Sciatic nerve (tissue), 2 donors: ENCODE measurements at places on chromosomes 2 and 18. TPM values are rescaled to one million over a fixed set of nuclear protein-coding genes. Genes with fewer than 3 reads are reported as not detected.

Gene RNF152
- total RNA-seq, result 13.3 TPM

GRCh38 chr2:227016894-227017293 is 147.1 kb downstream of the COL4A4 start:
- DNase-seq, result no peak

GRCh38 chr2:163884416-163884815 is 148.6 kb upstream of the FIGN start:
- DNase-seq, result no peak

DNA sequence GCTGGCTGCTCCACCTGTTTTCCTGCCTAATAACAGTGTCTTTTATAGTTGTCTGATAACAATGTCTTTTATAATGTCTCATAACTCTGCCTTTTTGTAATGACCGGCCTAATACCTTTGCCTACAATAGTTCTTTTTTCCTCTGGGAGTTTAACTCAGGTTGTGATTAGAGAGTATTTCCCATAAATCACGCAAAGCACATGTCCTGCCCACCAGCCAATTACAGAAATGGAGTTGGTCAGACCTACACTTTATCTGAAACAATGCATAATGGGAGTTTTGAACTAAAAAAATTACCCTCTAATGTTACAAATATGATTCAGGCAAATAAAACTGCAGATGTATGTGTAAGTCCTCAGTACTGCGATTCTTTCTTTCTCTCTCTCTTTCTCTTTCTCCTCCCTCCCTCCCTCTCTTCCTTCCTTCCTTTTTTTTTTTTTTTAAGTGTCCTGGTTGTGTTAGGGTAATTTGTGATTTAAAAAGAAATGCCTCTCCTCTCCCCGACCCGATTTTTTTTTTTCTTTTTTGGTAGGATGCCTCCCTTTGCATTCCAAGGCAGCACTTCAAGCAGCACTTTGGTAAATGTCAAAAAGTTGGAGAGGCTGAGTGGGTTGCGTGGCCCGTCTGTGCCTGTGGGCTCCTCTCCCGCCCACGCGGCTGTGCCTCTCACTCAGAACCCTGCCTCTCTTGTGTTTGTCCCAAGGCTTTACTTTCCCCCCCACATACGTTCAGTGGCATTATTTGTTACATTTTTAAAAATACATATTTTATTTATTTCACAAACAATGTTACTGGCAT is 147.3 kb downstream of the AGAP1 start:
- no peak for DNase-seq

Gene SEPTIN2
- 315 TPM for total RNA-seq

Gene KCNG3
- total RNA-seq, result 5.4 TPM
